ENCODE measurements at places on chromosomes 5 and 9.
A peak's percentile ranks its signal among the peaks of the same experiment; 100 is the strongest.

DNA sequence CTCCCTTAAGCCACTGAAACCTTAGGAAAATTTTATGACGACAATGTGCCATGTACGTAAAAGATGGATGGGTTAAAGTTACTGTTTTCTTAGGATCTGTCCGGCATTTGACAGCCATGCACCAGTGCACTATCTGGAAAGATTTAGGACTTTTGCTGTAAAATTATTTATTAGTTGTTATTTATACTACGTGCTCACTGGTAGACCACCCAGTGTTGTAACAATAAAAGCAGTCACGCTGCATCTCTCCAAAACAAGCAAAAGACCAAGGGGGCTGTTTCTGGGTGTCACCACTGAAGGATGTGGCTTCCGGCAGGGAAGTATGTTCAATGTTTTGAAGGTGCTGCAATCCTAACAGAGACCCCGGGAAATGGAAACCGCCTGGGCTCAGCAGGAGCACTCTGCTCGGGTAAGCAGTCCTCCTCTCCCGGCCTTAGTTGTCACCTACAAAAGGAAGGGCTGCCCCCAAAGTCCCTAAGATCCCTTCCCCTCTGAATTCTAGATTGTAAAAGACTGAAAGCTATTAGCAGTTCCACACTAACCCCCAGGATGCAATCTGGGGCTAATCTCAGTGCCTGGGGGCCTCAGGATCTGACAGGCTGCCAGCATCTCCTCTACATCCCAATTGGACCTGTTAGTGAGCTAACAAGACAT is 38.6 kb downstream of the SAXO1 start:
- DNase-seq: no peak

DNA sequence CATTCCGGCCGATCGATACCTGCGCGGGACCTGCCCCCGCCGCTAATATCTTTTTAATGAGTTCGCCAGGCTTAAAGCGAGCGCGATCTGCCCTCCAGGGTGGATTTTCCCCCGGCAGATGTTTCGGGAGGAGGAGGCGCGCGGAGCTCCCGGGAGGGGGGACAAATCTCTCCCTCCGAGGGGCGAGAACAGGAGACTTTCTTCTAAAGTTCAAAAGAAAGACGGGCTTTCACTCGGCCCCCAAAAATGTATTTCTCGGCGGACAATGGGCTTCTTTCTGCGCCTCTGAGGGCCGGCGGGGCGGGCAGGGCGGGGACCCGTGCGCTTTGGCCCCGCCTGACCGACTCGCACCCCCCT is 4.1 kb upstream of the PRDM12 start:
- no peak for DNase-seq

DNA sequence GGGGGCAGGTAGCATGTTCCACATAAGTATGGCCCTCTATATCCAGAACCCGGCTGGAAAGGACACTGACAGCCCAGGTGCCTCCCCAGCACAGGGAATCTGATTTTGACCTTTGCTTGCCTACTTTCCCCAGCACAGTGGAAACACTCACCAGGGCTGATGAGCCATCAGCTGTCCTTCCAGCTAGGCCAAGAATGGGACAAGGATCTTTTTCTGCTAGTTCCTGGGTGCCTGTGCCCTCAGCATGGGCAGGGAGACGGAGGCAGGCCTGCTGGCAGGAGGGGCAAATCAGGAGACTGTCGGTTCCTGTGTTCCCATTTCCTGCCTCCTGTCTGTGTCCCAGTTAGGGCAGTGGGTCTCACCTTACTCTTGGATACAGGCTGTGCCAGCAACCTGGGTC is 1.1 kb downstream of the CYFIP2 start:
- no peak for DNase-seq

- no peak for DNase-seq
Measured at GRCh38 chr9:115553060-115553773, 435.3 kb upstream of the TNC start.

DNA sequence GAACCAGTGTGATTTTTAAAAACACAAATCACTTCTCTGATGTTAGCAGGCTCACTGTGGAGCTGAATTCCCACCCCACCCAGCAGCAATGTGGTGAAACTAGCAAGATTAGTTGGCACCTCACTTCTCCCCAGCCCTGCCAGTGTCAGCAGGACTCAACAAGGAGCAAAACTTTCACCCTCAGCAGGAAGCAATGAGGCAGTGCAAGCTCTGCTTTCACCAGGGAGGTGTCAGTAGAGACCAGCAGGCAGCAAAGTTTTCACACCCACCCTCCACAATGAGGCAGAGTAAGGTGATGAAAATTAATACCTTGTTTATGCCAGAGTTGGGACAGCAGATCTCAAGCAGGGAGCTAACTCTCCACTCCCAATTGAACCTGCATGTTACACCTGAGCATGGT is 565.0 kb downstream of the CETN3 start:
- no peak for DNase-seq

- no peak for DNase-seq
Measured at GRCh38 chr9:21392270-21392669, 7.1 kb upstream of the IFNA2 start.

- DNase-seq: no peak
Measured at GRCh38 chr9:110842169-110842568, 173.6 kb downstream of the MUSK start.

DNA sequence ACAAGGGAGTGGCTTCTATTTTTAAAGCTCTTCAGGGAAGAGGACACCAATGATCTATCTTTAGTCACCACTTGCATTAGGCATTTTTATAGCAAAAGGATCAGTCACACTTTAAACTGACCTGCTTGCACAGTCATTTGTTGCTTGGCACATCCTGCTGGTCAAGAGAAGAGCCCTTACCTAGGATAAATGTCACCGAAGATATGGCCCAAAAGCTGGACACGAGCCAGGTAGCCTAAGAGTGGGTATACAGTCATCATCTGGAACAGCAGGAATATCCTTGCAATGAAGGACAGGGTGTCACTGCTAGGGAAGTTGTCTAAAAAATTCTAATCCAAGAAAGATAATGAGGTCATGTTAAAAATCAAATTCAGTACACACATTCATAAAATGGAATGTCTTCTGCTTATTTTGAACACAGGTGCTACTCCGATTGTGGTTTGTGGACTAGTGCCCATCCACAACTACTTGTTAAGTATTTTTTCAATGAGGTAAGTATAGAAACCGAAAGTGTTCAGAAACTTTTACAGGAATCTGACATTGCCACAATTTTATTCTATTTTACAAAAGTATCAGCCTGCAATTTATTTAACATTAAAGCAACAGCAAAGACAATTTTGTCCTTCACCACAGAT is 78.4 kb downstream of the SLC38A9 start:
- peak; percentile 76 for DNase-seq

- no peak for DNase-seq
Measured at GRCh38 chr9:91362051-91362611, 413 bp upstream of the AUH start.

GRCh38 chr5:124941051-124942049 is 194.9 kb upstream of the ZNF608 start:
- no peak for DNase-seq

DNA sequence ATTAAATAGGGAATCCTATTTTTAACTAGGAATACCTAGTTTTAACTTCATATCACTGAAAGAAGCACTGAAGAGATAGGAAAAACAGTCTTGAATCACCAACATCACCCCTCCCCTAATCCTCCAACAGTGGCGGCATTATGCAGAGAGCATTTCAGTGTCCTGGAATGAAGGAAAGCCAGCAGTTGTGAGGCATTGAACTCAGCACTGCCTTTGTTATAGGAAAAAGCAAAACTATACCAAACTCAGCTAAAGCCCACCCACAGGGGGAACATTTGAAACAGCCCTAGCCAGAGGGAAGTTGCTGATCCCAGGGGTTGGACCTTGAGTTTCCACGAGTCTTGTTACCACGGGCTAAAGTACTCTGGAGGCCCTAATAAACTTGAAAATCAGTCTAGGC is 310.6 kb upstream of the EDIL3 start:
- DNase-seq: no peak

GRCh38 chr5:31537851-31538250 is 5.8 kb downstream of the C5orf22 start:
- DNase-seq: no peak

DNA sequence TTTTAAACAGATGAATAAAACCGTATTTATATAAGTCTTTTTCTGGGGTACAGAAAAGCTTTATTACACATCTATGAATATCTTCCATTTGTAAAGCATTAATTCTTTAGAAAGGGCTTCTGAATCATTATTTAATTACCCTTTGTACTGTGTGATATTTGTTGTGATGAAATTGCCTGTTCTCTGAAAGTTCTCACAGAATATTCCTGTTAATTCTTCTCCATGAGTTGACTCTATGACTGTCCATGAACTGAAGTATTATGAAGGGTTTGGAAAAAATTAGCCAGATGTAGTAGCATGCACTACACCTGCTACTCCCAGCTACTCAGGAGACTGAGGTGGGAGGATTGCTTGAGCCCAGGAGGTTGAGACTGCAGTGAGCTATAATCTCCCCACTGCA is 127.0 kb downstream of the MAN2A1 start:
- DNase-seq: no peak

- no peak for DNase-seq
Measured at GRCh38 chr9:108270051-108270450, 585.7 kb downstream of the ACTL7B start.

DNA sequence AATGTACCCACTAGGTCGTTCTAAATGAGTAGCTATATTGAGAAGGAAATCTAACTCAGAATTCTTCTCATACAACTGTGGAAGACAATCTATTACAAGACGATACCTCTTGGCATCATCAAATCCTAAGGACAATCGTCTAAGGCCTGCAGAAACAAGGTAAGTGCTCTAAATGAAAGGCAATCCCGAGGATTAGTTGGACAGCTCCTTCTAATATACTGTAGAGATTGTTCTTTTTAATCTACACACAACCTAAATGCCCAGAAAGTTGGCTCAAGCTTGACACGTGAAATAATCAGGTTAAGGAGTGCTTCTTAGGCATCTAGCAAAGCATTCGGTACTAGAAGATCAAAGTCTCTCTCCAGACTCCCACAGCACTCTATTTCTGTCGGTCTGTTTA is 55.1 kb downstream of the MED27 start:
- DNase-seq: no peak

- DNase-seq: no peak
Measured at GRCh38 chr5:172830275-172830799, 3.7 kb upstream of the ERGIC1 start.

All from SHP77 (cell line).